Activated CD4-positive, CD25-positive, alpha-beta regulatory T cell treated with anti-CD3 and anti-CD28 coated beads, Interleukin-2, amount 50 U/mL, for 72 hours (primary cell): ENCODE measurements at places on chromosomes 6 and 20.

- no peak for DNase-seq
These were observed 471.7 kb downstream of the CDKAL1 start for GRCh38 chr6:21005816-21006570.

GRCh38 chr20:32112841-32113240 is 3.3 kb downstream of the TM9SF4 start:
- no peak for DNase-seq

DNA sequence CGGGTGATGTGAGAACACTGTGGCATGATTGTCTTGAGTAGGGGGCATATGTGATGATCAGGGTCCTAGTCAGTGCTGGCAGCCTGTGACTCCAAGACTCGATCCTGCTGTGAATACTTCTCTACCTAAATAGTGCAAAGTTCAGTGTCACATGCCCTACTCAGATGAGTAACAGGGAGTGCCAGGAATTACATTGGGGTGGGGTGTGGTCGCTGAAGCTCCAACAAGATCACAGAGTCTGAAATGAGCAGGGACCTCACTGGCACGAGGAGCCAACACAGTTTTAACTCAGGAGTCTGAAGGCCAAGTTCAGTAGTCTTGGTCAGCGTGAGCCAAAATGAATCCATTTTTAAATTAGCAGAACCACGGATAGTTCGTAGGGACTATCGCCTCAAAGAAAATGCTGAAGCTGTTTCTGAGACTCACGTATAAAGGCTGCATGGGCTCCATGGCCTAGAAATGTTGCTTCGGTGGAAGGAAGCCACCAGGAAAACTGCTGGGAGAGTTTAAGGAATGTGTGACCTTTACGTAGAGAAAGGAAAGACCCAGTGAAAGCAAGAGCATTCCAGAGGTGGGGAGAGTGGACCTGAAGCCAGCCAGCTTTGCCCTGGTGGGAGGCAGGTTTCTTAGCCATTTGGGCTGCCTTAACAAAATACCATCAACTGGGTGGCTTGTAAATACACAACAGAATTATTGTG is 72.2 kb downstream of the RPP40 start:
- DNase-seq, result no peak

- DNase-seq, result no peak
These were observed 67.1 kb upstream of the ZMYND8 start for GRCh38 chr20:47423586-47423985.
